ENCODE measurements at places on chromosomes 12 and 14.

GRCh38 chr14:98960617-98961013 lies 311.4 kb downstream of the BCL11B start:
- DNase-seq: no peak

DNA sequence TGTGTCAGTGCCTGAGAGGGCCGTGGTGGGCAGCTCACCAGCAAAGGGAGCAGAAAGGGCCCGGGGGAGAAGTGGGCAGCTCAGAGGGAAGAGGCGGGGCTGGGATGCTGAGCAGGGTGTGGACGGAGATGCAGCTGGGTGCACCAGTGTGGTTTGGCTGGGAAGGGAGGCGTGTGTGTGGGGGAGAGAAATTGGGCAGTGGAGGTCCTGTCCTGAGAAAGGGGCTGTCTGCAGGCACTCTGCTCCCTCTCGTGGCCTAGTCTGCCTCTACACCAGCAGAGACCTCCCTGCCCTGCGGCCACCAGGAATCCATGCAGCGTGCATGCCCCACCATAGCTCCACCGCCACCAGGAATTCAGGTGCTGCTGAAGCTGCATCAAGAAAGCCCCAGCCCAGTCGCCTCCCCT lies 6.4 kb downstream of the TMEM121 start:
- DNase-seq: no peak

GRCh38 chr12:55072083-55072482 lies 52.3 kb downstream of the NEUROD4 start:
- peak; percentile 81 for DNase-seq

GRCh38 chr14:69712599-69713088 lies 54.3 kb upstream of the SRSF5 start:
- peak; percentile 67 for DNase-seq

DNA sequence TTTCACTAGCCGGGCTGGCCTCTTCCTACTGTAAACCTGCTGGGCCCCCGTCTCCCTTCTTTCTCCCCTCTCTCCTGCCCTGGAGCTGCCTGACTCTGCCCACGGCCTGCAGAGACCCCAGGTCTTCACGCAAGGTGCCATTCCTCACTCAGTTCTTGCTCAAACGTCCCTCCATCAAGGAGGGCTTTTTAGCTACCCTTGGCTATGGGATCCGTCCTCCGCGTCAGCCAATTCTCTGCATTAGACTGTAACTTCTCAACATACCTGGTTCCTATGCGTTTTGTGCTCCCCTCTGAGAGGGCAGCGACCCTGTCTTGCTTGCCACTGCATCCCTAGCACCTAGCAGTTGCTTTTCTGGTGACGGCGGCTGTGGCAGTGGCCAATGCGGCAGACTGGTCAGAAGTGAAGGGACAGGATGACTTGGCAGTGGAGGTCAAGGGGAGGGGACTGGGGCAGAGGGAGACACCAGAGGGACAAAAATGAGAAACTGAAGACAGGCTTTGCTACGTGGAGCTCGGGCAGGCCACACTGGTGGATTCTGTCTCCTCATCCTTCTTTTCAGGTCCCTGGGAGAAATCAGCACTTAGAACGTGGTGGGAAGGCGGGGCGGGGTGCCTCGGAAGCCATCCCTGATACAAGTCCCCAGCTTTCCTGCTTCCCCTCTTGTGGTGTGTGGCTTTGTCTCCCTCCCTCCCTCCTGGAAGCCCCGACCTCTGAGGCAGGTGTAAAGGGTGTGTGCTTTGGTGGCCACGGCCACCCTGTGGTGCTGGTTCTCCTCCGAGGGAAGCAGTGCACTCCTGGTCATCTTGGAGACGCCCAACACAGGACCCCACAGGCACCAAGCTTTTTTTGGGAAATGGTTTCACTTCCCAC lies 1.8 kb downstream of the B3GNT4 start:
- DNase-seq: no peak

- no peak for DNase-seq
Observed at GRCh38 chr14:100907240-100907639, 3.7 kb upstream of the RTL1 start.

GRCh38 chr14:82725213-82725612 lies 1191.6 kb upstream of the SEL1L start:
- no peak for DNase-seq

DNA sequence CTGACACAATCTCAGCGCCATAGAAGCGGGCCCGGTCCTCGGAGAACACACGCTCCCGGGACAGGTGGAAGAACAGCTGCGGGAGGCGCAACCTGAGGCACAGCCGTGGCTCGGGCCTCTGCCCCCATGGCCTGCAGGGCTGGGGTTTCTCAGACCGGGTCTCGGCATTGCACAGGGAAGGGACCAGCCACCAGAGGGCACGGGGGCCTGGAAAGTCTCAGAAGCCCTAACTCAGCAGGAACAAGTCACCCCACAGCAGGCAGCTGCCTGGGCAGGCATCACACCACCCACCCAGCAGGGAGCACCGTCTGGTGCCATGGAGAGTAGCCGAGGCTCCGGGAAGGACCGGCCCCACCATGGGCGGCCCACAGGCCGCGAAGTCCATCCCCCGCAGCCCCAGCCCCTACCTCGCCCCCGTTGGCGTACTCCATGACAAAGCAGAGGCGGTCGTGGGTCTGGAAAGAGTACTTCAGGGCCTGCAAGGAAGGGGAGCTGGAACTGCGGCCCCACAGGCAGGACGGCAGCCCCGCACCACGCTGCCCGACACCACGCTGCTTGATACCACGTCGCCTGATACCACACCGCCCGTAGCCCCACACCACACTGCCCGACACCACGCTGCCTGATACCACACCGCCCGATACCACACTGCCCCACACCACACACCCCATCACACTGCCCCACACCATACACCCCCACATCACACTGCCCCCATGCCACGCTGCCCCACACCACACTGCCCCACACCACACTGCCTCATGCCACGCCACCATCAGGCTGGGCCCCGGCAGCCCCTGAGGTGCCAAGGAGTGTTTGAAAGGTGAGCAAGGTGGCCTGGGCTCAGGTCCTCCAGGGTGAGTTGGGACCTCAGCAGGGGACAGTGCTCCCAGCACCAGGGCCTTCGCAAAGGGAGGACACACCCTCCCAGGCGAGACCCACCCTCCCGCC lies 20.8 kb downstream of the SIVA1 start:
- DNase-seq: peak; percentile 32

- DNase-seq: no peak
Observed at GRCh38 chr12:20024194-20024593, 344.1 kb upstream of the PDE3A start.

DNA sequence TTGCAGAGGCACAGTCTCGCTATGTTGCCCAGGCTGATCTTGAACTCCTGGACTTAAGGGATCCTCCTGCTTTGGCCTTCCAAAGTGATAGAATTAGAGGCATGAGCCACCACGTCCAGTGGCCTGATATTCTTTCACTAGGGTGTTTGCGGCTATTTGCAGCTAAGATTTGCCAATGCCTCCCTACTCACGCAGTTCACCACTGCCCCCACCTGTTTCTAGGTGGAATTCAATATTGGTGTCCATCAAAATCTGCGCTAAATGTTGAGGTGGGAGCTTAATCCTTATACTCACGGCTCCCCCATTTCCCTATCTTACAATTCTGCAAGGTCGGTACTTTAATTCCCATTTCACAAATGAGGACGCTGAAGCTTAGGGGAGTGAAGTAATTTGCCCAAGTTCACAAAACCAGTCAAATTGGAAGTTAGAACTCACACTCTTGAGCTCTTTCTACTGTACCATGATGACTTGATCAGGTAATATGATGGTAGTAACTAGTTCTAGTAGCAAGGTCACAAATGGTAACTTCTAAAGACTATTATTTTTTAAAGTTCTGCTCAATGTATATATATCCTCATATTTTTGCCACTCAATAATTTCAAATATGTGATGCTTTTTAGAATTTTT lies 22.1 kb upstream of the LRRC9 start:
- DNase-seq: peak; percentile 51

- no peak for DNase-seq
Observed at GRCh38 chr14:81562818-81563217, 29.2 kb upstream of the SEL1L start.

DNA sequence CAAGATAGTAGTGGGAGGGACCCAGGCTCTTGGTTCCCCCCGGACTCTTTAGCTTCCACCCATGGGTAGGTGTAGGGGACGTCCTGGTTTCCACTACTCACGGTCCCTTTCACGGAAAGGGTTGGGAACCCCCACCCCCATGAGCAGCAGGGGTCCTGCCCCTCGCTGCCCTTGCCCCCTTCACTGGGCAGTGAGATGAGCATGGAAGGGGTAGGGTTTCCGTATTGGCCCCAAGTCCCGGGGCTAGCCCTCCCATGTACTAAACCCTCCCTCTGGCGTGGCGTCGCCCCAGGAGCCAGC lies 12.7 kb downstream of the AGAP2 start:
- DNase-seq: no peak

- DNase-seq: peak; percentile 41
Observed at GRCh38 chr14:90061685-90062126, at the start of gene KCNK13. Gene KCNK13, plus strand, starts transcription at chr14:90061994. Its CDS starts 212 bp downstream, at chr14:90062206.

DNA sequence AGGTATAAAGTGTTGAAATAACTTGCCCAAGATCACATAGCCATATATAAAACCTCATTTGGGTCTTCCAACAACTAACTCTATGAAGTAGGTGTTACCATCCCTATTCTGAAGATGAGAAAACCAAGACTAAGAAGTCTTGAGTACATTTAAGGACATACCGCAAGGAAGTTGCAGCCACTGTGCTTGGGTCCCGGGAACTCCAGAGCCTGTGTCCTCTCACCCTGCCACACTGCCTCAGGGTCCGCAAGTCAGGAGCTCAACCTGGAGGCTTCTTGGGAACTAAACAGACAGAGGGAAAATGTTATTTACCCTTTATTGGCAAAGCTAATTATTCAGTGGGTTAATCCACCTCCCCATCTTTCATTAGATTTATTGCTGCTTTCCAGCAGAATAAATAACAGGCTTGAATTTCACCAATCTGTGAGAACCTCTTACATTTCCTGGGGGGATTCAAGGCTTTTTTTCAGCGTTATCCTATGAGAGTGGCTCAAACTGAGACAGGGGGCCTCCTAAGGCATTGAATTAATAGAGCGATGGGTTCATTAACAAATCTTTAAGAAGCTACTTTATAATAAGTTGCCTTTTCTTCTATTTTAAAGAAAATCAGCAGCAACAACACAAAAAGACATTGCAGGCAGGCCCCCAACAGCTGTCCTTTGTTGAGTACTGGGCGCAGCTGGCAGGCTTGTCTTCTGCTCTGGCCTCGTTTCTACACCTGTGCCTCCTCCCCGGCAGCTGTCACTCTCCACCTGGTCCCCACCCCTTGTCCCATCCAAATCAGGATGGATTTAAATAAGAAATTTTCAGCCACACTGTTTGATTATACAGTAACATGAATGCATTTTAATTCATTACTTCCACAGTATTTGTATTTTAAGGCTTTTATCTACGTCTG lies 25.3 kb downstream of the PHLDA1 start:
- peak; percentile 98 for DNase-seq

- no peak for DNase-seq
Observed at GRCh38 chr12:19764408-19764807, 325.1 kb downstream of the AEBP2 start.

GRCh38 chr14:94936901-94937685 lies 167.2 kb upstream of the GSC start:
- peak; percentile 31 for DNase-seq

DNA sequence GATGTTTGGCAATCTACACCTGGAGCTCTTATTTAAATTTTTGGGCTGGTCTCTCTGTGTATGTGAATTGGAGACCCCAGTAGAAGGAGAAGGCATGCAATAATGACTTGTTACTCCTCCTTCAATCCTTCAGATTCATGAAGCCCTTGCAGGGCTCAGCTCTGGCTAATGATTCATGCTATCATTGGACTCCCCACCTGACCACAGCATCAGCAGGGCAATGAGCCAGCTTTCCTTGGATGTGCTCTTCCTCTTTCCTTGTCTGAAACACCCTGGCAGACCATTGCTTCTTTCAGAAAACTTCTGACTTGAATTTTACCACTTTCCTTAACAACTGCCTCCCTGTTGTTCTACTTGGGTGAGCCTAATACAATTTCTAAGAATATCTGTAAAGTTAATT lies 1019.2 kb downstream of the AACS start:
- DNase-seq: no peak

DNA sequence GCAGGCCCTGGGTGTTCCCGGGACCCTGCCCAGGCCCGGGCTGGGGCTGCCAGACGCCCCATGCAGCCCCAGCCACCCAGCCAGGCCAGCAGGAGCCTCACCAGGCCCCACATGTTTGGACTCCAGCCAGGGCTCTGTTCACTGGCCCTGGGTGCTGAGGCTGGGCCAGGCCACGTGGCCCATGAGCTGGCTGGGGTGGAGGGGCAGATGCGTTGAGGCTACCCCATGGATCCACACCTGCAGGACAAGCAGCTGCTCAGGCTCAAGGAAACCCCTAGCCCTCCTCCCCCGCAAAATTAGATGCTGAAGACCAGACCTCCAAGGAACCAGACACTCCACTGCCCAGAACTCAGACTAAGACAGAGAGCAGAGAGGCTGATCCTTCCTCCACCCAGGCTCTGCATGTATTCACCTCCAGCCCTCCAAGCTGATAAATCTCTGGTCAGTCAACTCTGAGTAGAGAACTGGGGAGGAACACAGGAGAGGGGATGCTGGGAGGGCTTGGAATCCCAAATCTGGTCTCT lies 1.6 kb downstream of the CDH24 start:
- DNase-seq: no peak

DNA sequence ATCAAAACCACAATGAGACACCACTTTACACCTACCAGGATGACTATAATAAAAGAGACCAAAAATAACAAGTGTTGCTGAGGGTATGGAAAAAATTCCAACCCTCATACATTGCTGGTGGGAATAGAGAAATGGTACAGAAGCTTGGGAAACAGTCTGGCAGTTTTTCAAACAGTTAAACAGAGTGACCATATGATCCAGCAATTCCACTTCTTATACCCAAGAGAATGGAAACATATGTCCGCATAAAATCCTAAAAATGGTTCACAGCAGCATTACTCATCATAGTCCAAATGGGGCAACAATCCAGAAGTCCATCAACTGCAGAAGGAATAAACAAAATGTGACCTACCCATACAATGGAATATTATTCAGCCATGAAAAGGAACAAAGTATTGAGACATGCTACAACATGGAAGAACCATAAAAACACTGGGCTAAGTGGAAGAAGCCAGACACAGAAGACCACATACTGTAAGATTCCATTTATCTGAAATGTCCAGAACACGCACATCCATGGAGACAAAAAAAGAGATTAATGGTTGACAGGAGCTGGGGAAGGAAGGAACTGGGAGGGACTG lies 44.5 kb downstream of the CHGA start:
- no peak for DNase-seq

DNA sequence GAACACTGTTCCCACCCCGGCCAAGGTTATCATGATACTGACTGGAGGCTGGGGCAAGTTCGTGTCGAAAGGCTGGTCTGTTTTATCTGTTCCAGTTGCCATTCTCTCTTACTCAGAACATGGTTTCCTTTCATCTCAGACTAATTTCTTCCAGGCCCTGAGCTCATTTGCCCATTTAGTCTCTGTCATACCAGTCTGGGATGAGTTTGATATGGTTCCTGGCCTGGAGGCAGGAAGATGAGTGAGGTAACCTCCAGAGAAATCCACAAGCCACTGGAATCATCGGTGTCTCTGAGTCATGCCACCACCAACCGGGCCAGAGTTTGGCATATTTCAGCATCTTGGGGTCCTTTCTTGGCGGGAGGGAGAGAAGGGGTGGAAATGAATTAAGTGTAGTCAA lies 114.7 kb downstream of the NTF3 start:
- no peak for DNase-seq

All from NCI-H2171 treated with DMSO at 0.1 percent for 48 hours (cell line).